HTR-8/SVneo (cell line): ENCODE measurements at places on chromosomes 5 and 9.

GRCh38 chr9:29339387-29339786 is 1766.1 kb upstream of the C9orf72 start:
- no peak for DNase-seq

GRCh38 chr5:76204191-76204590 is 121.0 kb downstream of the SV2C start:
- DNase-seq, result no peak

DNA sequence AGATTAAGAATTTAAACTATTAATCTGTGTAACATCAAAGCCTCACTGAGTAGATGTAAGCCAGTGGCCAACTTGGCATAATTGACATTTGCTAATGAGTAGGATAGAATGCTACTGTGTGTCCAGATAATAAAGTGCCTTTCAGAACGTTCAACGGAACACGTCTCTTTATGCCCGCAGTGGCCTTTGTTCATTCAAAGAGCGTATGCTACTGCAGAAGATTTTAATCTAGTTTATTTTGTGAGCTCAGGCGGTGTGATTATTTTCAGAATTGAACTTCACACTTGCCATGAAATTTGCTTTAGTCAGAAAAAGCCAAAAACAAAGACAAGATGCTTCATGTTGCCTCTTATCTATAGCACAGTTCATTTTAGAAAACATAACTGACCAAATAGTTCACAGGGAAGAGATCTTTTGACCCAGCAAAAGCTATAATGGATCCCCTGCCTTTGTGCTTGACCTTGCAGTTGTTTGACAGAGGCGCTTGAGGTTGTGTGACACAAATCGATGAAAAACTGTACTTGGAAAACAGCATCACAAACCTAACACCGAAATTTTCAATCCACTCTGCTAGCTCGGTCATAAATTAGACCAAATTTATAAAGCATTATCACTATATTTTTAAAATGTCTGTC is 530.9 kb upstream of the TYRP1 start:
- no peak for DNase-seq

- peak; percentile 57 for DNase-seq
Observed at GRCh38 chr5:74063821-74064220, 437.8 kb downstream of the ARHGEF28 start.

DNA sequence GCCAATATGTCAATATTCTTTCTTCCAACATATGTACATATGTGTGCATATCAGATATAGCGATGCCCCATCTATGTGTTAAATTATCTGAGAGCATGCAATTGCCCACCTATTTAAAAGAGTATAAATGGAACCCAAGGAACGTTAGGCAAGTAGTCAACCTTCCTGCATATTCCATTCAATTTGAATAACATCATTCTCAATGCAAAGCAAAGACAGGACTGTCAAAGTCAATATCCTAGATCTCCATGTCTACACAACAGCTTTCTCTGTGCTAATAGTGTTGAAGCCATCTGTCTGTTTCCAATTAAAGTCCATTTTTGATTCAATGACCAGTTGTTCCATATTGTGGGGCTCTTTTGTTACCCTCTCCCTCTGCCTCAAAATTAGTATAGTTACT is 85.3 kb upstream of the COX7C start:
- DNase-seq, result no peak

GRCh38 chr9:22010866-22011625 is 1.9 kb upstream of the CDKN2B start:
- DNase-seq, result no peak

GRCh38 chr5:181151146-181151545 is 3.8 kb downstream of the OR2V2 start:
- no peak for DNase-seq
